Activated CD8-positive, alpha-beta T cell treated with anti-CD3 and anti-CD28 coated beads, Interleukin-2, amount 10 ng/mL, durations not matched to agents 7 days and 5 days (primary cell): ENCODE measurements at places on chromosomes 16 and 17. TPM values are rescaled to one million over a fixed set of nuclear protein-coding genes. Genes with fewer than 3 reads are reported as not detected.
A peak's percentile ranks its signal among the peaks of the same experiment; 100 is the strongest.

GRCh38 chr17:76407509-76407908 lies 23.1 kb downstream of the SPHK1 start:
- DNase-seq, result no peak

DNA sequence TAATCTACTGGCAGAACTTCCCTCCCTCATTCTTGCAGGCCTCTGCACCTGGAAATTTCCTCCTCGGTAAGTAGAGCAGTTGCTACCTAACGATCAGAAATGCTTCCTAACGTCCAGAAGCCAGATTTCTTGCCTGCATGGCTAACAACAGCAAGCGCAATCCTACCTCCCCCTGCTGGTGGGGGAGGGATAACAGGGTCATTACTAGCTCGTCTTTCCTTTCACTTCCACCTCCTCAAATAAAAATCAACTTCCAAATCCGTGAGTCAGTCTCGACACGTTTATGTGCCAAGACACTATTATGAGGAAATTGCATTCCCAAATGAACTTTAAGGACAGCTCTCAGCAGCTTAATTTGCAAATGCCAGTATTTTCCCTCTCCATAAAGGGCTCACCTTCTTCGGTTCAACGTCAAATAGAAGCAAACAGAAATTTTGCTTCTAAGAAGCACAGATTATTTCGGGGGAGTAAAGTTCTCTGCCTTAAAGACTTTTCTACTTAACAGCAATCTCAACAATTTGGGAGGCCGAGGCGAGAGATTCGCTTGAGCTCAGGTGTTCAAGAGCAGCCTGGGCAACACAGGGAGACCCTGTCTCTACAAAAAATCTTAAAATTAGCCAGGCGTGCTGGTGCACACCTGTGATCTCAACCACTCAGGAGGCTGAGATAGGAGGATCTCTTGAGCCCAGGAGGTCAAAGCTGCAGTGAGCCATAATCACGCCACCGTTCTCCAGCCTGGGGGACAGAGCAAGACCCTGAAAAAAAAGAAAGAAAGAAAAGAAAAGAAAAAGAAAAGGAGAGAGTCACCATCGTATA lies 188.6 kb upstream of the PSMD7 start:
- DNase-seq, result peak; percentile 55

DNA sequence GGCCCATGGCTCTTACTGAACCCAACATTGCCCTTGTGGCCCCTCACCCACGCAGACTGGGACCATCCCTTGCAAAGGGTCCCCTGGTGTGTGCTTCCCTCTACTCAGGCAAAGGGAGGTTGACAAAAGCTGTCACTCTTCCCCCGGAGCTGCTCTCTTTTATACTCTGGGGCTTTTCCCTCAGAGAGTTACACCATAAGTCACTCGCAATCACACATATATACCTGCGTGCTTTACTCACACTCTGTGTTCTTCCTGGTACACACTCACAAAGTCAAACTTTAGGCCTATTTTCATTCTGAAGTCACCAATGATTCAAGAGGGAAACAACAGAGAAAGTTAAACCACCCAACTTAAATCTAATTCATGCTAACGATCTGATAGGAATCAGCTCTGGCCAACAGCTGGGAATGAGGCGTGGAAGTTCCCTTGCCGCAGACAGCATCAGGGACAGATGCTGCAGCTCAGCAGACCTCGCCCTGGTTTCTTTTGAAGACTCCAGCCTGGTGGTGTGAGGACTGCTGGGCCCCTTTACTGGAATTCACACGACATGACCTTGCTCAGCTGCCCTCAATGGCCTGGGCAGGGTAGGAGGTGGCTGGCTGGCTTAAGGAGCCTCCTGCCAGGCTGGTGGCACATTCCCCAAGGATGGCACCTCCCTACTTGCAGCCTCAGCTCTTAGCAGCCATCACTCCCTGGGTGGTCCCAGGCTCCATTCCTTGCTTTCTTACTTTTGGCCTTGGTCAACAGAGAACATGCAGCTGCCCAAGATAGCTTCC lies 27.3 kb downstream of the HIC1 start:
- no peak for DNase-seq

Gene PYDC1
- not detected for total RNA-seq

DNA sequence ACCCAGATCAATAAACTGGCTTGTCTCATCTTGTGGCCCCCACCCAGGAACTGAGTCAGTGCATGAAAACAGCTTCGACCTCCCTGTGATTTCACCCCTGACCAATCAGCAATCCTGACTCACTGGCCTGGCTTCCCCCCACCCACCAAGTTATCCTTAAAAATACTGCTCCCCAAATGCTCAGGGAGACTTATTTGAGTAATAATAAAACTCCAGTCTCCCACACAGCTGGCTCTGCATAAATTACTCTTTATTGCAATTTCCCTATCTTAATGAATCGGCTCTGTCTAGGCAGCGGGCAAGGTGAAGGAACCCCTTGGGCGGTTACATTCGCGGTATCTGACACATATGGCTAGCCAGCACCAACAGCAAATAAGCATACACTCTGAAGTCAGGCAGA lies 9.8 kb upstream of the RABEP1 start:
- no peak for DNase-seq

DNA sequence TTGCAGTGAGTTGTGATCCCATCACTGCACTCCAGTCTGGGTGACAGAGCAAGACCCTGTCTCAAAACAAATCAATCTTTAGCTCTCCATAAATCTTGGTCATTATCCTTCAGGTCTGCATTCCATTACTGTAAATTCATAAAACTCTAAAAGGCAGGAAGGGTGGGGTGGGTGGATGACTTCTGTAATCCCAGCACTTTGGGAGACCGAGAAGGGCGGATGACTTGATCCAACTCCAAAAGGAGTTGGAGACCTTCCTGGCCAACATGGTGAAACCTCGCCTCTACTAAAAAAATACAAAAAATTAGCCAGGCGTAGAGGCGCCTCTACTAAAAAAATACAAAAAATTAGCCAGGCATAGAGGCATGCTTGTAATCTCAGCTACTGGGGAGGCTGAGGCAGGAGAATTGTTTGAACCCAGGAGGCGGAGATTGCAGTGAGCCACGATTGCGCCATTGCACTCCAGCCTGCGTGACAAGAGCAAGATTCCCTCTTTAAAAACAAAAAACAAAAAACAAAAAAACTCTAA lies 2.2 kb upstream of the UBE2Z start:
- no peak for DNase-seq

GRCh38 chr16:73023320-73023719 lies 24.6 kb downstream of the ZFHX3 start:
- DNase-seq, result no peak

Gene ZNF778
- total RNA-seq, result 4.9 TPM

DNA sequence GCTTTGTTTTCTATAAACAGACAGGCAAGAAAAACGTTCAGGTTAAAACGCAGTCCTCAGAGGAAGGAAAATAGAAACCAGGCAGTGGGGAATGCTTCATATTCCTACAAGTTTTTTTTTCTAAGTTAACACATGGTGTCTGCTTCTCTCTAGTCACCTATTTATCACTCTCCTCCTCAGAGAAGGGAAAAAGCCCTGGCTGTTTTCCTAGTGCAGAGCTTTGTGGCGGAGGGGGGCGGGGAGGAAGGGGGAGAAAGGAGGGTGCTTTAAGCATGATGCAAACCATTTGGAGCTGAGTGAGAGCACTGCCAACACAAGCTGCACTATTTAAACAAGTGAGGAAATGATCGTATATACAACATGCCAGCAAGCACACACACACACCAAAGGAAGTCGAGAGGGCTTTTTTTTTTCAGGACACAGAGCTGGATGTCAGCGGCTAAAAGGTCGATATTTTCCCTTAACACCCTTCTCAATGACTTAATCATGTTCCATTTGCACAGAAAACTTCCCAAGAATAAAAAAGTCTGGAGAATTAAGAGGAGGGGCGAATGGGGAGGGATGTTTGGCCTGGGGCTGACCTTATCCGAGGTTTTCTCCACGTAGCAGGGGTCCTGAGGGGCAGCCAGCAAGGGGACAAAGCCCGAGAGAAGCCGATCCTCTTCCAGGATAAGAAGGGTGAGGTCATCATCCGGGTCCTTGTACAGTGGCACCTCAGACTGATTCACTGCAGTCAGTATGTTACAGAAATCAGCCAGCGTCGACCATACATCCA lies 117.4 kb downstream of the HIC1 start:
- no peak for DNase-seq

Gene CCL16
- total RNA-seq, result not detected

Gene CHST4
- not detected for total RNA-seq

GRCh38 chr17:37605081-37605480 lies 4.1 kb downstream of the SYNRG start:
- no peak for DNase-seq

DNA sequence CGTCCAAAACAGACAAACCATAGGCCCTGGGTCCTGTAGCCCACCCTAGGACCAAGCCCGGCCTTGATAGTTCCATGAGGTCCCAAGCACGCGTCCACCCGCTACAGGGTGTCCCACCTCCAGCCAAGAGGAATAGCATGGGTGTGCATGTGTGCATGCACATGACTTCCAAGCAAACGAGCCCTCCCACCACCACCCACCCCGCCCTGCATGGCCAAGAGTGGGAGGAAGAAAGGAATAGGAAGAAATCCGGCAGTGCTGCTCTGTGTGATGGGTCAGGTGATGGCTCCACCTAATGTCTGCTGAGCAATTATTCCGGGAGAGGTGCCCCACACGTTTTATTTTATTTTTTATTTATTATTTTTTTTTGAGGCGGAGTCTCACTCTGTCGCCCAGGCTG lies 184.6 kb downstream of the ZNF423 start:
- DNase-seq, result no peak

Gene GAA
- total RNA-seq, result 18.1 TPM

DNA sequence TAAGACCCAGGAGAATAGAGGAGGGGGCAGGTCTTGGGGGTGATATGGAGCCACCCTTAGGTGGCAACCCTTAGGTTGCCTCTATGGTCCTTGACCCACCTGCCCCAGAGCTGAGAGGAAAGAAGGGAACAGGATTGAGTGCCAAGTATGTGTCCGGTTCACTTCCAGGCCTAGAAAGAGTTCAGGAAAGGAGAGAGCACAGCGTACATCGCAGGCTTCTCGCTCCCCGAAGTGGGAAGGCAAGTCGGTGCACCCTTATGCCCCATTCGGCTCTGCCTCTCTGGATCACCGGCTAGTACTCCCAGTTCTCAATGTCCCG lies 631 bp downstream of the SP6 start:
- no peak for DNase-seq

DNA sequence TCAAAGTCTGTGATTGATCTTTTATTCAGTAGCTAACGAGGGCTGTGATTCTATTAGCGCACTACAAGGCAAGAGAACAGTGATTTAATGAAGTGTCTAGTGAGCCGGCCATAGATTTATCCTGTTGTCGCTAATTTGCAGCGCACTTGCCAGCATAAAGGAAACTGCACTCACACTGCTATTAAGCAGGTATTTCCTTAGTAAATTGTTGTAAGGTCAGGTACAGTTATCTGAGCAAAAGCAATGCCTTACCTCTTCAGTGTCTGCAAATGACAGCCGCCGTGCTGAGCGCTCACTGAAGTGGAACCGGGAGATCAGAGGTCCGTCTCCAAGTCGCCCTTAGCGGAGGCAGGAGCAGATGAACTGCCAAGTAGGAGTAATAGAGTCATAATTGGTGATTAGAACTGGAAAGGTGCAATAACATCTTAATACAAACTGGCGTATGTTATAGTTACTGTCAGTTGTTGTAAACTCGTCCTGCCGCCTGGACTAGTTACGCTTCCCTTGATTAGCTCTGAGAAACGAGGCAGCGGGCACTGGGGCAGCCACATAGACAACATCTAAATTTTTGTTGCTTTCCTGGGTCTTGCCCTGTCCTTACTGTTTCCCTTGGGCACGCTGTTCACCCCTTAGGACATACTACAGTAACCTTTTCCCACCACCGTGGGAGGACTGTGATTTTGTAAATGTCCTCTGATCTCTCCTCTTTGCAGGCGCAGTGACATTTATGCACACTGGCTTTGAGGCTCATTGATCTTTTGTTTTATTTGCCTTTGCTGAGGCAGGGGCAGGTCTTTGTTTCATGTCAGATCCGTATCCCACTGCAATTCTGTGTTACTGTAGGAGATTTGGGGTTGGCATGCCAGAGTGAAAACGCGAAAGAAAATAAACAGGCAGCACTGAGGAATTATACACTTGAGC lies 363.1 kb downstream of the WWOX start:
- no peak for DNase-seq

GRCh38 chr17:5430413-5430999 lies 8.4 kb downstream of the C1QBP start:
- no peak for DNase-seq

GRCh38 chr17:64538508-64539130 lies 31.8 kb downstream of the CEP95 start:
- DNase-seq, result no peak

GRCh38 chr17:28227316-28228108 lies 91.5 kb upstream of the TMEM97 start:
- peak; percentile 35 for DNase-seq

DNA sequence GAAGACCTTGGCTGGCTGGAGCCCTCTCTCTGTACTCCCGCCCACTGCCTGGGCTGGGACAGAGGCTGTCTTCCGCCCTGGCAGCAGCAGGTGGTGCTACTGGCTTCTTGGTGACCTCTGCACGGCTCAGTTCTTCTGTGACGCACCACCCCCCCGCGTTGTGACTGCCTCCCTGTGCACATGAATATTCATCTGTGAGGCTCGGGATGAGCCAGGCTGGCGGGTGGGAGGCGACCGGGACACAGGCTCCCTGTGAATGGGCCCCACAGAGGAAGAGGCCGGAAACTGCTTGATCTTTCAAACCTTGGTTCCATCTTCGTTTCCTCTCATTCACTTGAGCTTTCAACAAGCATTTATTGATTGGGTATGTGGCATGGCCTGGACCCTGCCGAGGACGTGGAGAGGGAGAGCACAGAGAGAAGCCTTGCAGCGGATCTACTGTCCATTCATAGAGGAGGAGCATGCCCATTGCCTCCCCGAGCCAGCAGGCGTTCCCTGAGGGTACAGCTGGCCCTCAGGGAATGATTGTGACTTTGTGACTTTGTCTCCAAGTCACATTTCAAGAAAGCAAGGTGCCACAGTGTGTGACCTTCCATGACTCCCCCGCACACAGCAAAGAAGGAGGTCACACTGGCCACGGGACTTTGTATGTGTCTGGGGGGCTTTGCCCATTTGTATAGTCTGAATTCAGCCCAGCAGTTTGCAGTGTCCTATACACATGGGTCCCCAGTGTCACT lies 45.0 kb downstream of the B9D1 start:
- DNase-seq, result no peak

DNA sequence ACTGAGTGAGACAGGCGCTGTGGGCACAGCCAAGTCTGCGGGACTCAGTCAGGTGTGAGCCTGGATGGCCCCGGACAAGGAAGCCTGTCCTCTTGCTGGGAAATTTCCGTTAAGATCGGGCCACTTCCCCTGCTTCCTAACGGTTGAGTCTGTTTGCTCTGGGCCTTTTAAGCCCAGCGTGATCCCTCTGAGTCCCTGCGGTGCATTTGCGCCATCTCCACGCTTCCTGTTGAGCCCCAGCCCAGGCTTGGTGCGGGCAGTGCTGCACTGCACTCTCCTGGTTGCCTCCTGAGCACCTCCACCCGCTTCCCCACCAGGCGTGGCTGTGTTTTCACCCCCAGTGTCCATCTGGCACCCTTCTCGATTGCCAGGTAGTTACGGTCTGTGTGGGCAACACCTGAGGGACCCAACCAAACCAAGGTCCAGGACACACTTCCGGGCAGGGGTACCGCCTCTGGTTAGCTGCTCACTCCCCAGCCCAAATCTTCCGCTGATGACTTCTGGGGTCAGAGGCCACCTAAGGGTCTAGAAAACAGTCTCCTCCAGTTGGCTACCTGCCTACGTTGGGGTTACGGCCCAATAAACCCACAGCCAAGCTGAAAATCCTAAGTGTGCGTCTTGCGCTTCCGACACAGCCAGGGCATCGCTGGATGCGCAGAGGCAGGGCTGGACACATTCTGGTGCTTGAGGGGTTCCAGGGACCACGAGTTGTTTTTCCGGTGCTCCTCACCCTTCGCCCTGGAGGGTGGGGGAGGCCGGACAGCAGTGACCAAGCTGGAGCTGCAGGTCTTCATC lies 1.4 kb upstream of the SLC25A10 start:
- DNase-seq, result peak; percentile 45
